ENCODE measurements at places on chromosomes 7 and 10.
A peak's percentile ranks its signal among the peaks of the same experiment; 100 is the strongest.

DNA sequence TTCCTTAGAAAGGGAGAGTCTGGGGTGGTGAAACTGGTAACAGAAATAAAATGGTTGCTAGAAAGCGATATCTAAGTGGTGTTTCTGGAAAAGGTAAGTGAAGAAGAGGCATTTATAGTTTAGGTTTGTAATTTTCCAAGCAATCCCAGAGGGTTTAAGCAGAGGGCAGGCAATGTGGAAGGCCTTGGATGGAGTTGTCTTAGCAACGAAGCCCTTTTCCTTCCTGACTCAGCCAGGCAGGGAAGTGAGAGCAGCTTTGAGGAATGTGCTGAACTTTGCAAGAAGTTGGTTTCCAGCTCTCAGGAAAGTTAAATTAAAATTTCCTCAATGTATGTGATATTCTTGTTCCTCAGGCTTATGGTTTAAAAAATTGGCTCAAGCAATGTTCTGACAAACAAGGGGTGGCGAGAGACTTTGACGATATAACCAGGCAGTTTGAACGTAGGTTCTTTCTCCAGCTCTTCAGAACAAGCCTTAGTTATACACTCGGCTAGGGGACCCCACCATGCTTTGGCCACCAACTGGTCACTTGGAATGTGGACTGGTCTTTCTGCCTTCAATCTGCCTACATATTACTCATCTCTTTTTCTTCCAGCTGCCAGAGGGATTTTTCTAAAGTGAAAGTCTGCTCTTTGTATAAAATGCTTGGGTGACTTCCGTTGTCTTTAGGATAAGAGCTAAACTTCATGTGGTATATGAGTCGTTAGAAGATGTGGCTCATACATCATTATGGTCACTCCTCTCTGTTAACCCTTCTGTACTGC is 66.9 kb upstream of the SLC25A13 start:
- no peak for DNase-seq

GRCh38 chr7:29853789-29854188 is 47.5 kb downstream of the WIPF3 start:
- no peak for DNase-seq

DNA sequence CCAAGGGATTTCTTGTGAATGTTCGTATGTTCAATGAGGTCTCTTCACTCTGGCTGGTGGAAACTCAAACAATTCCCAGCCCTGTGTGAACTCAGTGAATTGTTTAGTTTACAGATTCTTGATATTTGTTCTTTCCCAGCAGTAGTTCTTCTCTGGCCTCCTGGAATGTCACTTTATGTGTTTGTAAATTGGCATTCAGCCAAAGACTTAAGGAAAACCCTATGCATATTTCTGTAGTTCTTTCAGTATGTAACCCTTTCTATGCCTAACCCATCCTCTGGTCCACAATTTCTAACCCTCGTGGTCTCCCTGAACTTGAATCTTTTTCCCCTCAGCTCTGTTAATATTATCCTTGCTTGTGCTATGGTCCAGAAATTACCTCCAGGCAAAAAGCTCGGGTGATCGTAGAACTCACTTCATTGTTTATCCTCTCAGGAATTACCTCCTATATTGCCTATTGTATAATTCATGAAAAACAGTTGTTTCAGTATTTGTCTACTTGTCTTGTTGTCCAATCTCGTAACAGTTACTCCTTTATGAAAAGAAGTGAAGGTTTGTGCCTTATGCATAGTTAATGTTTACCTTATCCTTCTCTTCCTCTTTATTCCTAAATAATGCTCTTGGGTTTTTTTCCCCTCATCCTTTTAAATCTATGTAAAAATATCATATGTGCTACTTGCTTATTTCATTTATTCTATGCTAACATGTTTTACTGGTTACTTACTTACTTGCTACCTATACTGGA is 23.7 kb upstream of the AGR3 start:
- DNase-seq = no peak

DNA sequence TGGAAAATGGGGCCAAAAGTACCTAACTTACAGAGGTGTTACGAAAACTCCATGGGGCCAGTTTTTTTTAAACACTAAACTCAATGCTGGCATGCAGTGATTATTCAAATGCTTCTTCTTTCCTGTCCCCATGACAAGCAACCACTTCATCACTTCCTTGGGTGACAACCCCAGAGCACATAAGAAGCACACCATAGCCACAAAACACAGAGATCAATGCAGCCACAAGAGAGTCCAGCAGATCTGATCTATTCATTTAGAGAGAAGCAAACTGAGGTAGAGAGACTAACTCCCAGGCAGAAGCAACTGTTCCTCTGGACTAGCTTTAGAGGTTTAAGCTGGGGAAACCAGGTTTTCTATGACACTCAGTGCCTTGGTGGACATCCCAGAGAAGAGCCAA is 180.0 kb downstream of the GRID1 start:
- DNase-seq = no peak

DNA sequence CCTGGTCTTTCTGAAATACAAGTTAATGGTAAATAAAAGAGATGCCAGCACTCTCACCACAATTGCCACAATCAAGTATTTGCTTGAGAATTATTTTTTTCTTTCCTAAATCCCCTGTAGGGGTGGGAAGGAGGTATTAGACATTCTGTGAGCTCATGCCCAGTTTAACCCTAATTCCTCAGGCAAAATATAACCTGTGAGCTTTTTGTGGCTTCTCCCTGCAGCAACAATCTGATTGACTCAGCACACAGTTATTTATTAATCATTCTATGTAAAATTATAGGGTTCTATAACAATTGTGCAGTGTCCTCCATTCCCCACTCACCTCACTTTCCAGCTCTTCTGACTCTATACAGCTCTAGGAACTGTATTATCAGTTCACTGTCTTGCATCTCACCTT is 66.3 kb downstream of the GLI3 start:
- no peak for DNase-seq

GRCh38 chr7:19376538-19376937 is 231.3 kb upstream of the FERD3L start:
- no peak for DNase-seq

DNA sequence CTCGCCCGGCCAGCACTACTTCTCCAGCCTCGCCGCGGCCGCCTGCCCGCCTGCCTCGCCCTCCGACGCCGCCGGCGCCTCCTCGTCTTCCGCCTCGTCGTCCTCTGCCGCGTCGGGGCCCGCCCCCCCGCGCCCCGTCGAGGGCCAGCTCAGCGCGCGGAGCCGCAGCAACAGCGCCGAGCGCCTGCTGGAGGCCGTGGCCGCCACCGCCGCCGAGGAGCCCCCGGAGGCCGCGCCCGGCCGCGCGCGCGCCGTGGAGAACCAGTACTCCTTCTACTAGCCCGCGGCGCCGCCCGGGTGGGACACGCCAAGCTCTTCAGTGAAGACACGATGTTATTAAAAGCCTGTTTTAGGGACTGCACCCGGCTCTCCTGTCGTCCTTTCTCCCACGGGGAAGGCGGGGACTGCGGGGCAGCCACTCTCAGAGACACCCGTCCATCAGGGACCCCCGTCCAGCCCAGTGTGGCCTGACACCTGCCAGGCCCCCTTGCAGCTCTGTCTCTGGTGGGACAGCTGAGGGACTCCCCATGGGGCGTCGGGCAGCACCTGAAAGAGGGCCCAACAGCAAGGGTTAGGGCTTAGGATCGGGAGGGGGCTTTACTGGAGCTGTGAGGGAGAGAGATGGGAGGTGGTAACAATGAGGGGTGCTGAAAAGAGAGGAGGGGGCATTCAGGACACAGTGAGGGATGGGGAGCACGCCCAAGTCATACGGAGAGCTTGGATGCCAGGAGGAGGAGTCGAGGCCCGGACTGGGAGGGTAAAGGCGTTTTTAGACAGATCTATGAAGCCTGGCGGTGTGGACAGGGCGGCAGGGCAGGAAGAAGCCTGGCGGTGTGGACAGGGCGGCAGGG is 34.7 kb downstream of the SPDYE6 start:
- no peak for DNase-seq

DNA sequence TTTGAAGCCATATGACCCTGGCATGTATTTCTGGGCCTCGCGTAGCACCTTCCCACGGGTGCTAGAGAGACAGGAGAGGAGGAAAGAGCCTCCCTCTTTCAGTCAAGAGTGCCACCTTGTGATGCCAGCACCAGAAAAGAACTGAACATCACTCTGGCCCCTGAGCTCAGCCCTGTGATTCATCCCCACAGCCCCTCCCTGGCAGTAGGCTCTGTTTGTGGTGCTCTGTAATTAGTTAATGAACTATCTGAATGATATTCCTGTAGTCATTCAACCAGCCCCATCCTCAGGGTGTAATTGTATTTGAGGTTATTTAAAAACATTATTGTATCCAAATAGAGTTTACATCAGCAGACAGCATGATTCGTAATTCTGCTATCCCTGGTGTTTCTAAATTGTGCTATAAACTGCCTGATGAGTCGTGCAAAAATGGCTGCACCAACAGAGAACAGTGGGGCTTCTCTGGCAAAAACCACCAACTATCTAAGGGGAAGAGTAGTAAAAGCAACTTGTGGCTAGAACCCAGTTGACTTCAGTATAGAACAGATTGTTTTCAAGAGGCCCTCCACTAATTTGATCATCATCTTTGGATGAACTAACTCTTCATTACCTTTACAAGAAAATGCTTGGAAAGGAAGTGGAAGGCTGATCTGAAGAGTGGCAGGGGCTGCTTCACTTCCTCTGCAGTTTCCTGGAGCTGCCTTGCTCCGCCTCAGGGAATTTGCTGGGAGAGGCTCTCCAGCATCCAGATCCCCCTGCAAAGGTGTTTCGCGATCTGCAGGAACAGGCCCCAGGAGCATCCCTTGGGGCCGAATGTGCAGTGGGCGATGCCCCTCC is 23.7 kb upstream of the TIAL1 start:
- no peak for DNase-seq

DNA sequence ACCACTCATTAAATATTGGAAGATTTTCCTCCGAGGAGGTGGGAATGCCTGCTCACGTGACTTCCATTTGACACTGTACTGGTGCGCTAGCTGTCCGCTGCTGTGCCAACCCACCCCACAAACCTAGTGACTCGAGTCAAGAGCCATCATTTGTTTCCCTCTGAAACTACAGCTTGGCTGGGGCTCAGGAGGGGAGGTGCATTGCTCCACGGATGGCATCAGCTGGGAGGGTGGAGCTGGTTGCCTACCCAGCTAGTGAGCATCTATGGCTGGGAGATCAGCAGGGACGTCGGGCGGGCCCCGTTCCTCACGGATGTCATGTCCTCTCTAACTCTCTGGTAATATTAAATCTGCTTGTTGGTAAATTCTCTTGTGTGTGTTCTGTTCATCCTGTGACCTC is 9.5 kb upstream of the FOXL3 start:
- no peak for DNase-seq

DNA sequence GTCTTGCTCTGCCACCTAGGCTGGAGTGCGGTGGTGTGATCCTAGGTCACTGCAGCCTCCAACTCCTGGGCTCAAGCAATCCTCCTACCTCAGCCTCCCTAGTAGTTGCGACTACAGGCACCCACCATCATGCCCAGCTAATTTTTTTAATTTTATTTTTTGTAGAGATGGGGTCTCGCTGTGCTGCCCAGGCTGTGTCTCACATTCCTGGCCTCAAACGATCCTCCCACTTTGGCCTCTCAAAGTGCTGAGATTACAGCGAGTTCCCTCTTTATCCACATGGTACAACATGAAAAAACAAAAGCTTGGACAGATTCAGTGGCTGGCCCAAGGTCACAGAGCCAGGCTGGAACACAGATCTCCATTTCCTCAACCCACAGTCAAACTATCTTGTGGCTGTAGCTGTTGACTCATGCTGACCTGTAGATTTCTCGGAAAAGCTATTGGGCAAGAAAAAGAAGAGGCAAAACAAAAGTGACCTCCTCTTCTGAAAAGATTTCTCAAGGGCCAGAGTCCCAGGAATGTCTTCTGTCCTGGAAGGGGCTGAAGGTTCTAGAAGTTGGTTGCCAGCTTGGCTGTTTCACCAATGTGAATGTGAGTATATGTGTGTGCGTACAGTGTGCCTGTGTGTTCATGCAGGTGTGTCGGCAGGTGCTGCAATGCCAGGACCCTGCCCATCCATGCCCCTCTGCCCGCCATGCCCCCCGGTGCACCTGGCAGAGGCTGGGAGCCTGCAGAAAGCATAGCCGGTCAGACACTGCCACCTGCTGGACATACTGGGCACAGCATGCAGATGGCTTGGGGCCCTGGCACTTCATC is 28.4 kb downstream of the TMEM130 start:
- peak; percentile 67 for DNase-seq

DNA sequence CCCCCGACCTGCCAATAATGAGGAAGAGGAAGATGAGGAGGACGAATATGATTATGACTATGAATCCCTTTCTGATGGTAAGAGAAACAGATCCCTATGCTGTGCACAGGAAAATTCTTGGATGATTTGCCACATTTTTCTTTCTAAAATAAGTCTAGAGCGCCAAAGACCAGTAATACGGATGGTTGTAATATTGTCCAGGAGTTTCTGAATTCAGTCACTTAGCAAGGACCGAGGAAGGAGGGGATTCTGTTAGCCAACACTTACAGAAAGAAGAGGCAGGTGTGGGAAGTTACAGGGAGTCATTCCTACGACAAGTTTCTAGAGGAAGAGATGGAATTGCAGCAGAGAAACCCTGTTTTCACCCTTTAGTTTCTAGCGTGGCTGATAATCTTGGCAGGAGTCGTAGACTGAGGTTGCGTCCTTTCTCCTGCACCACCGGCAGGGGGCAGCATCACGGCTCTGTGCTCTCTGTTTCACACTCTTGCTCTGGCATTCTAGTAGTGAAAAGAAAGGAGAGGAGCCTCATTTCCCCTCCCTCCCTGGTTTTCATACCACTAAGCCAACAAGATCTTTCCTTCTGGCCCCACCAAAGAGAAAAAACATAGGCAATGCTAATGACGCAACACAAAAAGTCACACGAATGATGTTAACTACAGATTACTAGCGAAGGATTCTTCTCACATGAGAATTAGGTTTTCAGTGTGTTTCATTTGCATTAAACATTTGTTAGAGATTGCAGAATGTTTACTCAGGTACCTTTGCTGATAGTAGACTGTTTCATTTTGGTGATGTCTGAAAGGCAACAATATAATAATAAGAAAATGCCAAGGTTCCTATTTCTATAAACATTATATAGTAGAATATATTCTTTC is 82.7 kb downstream of the NOC3L start:
- peak; percentile 53 for DNase-seq

DNA sequence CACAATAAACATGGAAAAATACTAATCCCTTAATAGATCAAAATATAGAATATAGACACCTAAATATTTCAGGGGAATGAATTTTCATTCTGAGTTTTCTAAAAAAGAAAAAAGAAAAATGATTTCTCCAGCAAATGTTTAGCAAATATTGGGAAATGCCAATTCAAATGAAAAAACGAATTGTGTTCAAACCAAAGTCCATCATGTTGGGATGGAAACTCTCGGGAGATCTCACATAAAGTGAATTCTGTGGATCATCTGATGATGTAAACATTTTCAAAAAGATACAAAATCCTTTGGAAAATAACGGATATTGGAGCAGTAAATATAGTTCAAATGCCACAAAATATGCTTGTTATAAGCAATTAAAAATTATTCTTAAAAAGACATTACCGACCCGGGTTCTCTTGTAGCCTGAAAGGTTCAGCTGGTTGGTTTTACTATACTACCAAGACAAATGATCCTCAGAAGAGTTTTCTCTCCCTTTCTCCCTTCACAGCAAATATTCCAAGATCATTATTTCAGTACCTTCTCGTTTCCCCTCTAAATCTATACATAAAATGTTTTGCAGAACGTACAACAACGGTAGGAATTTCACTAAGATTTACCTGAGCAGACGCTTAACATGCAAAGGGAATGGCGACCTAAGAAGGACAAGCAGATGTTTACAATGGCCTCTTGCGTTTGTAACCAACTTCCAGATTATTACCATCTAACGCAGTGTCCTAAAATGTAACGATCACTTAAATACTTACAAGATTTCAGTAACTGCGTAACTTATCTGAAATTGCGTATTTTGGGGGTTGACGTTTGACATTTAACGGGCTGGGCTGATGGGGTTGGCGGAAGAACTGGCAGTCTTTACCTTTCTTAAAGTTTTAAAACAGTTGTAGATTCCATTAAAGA is 2.5 kb downstream of the HOXA13 start:
- DNase-seq = no peak

GRCh38 chr7:26188206-26188956 is 12.2 kb downstream of the HNRNPA2B1 start:
- DNase-seq = no peak
